ENCODE measurements at places on chromosomes 7 and 10.

DNA sequence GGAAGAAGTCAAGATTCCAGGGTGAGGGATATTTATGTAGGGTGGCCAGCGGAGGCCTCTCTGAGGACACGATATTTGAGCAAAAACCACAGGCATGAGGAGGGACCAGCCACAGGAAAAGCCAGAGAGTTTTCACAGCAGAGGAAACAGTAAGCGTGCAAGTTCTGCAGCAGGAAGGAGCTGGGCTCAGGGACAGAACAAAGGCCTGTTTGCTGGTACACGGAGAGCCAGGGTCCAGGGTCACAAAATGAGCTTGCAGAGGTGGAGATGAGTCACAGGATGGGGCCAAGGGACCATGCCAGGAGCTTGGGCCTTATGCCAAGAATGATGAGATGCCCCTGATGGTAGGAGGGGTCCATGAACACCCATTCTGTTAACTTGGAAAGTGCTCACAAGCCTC is 283.5 kb downstream of the PLXNA4 start:
- no peak for DNase-seq

- no peak for DNase-seq
Observed at GRCh38 chr10:95792211-95792780, 36.3 kb downstream of the ENTPD1 start.

GRCh38 chr7:155722118-155722517 is 77.7 kb downstream of the RBM33 start:
- DNase-seq: no peak

DNA sequence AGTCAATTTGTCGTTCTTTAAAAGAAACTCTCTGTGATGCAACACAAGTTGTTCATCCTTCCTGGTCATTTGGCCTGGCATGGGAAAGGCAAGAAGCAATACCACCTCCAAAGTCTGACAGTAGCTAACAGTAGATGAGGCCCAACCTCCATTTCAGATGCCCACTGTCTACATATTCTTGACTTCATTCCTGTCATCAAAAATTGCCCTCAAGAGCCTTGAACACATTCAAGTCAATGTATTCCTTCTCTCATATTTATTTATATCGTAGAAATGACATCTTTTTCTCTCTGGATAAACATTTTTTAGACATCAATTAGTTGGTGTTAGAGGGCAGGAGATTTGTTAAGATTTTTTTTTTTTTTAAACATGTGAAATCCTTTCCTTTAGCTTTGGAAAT is 33.7 kb downstream of the ABLIM1 start:
- no peak for DNase-seq

DNA sequence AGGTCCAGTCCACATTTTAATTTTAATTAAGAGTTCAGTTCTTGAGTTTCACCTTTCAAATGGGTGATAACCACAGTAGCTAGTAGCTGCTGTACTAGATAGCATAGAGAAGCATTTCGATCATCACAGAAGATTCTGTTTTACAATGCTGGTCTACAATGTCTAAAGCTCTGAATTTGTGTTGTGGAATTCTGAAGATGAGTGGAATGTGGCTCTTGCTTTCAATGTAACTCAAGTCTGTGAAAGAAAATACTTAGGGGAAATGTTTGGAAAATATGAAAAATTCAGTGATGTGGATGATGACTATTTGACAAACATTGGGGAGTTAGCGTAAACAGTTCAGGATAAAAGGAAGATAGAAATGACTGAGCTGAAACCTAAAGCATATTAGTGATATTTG is 139.4 kb downstream of the GNAT3 start:
- no peak for DNase-seq

GRCh38 chr10:102280397-102281101 is 35.2 kb downstream of the GBF1 start:
- DNase-seq: no peak

DNA sequence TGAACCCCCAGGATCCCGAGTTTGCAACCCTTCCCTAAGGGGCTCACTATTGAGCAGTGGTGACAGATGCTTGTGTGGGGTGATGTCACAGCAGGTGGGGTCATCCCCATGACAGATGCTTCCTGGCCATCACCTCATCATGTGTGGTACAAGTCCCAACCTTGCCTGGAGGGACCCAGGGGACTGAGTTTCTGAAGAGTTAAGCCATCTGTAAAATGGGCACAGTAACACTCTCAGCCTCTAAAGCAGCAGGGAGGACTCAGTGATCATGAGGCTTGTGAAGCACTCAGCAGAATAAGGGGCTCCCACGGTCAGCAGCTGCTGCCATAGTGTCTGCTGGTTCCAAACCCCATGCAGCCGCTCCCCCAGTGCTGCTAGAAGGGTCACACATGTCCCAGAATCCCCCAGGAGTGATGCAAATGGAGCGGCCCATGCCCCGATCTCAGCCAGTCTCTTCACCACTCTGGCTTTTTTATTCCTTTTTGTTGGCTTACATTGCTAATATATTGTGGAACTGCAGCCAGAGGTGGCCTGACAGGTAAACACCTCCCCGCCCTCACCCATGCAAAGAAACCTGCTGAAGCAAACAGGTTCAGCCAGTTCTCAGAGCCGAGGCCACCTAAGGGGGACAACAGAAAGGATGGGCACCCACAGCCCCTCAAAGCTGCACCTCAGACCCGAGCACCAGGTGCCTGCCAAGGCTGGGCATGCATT is 102.1 kb upstream of the PDGFA start:
- no peak for DNase-seq

DNA sequence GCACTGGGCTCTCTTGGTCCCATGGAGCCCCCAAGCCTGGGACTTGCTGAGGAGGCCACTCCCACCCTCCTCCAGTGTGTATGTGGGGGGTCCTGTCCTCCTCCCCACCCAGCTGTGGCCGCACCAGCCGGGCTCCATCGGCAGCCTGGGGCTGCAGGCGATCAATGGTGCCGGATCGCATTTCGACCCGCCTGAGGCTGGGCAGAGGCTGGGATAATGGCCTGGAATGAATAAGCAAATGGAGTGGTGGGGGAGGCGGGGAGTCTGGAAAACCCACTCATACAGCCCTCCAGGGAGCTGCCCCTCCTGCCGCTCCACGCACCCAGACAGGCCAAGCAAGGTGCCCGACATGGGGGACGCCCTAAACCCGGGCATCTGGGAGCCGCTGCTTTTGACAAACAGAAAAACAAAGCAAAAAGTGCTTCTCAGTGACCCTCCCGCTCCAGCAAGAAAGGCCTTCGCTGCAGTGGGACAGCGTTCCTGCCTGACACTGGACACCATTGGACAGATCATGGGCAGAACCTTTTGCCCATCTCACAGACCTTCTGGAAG is 160.5 kb downstream of the NRF1 start:
- DNase-seq: no peak

DNA sequence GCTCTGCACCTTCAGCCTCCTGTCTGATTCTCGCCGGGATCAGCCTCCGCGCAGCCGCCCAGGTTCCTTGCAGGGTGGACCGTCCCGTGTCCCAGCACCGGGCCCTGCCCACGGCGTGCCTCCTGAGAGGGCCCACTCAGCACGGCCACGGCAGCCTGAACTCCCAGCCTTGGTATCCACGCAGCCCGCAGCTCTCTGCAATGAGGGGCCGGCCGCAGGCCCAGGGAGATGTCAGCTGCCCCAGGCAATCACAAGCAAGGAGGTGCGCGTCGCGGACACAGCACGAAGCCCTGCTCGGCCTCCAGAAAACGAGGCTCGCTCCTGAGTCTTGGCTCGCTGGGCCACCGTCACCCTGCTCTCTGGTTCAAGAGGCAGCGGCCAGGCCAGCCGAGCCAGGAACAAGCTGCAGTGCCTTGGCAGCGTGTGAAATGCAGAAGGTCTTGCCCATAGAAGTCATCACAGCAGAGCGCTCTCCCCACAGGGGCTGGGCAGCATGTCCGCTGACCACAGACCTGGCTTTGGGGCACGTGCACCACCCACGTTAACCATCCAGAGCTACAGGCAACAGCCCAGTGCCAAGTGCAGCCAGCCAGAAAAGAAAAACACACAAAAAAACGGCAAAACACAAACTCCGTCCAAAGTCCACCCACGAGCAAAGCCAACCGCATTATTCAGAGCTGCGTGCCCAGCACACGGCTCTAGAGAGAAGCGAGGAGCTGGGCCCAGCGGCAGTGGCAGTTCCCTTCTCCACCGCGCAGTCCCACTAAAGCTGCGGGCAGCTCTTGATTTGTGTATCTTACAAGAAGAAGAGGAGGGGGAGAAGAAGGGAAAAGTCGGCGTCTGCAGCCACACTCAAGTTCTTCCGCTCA is 13.9 kb downstream of the GPER1 start:
- DNase-seq: no peak

DNA sequence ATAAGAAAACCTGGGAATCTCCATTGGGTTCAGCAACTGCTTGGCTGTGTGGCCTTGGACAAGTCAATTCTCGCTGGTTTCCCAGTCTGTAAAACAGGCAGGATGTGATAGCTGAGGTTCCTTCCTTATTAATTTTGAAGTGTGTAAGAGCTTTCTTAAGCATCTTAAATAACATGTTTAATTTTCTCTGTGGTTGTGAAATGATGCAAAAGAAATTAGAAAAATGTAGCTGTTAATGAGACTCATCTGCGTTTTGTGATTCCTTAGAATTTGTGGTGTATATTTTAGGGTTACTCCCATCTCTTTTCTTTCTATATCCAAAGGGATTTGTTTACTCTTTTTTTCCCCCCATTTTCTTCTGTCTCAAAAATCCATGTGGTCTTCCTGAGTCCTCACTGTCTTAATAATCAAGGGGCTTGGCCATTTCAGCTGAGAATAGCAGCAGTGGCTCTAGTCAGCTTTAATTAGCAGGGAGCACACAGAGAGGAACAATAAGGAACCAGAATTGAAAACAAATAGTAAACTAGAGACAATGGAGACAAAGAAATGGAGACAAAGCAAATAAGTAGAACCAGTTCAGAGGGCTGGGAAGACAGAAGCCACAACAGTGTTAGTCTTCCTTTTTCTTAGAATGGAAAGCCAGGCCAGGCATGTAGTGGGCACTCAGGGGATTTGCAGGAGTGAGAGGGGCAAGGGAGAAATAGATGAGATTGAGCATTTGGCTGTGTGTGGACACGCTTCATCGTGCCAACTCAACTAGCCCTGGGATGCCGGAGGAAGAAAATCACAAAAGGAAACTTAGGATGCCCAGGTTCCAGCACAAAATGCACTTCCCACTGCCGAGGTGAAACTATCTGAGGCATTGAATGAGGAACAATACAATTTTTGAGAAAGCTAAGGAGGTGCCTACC is 93.9 kb downstream of the CHN2 start:
- no peak for DNase-seq

Data from SK-N-MC (cell line).